AG08396 (cell line): ENCODE measurements at places on chromosomes 6 and 20.

GRCh38 chr20:1389703-1390580 is 2.9 kb downstream of the FKBP1A start:
- no peak for DNase-seq

- DNase-seq: no peak
These were observed 9.6 kb upstream of the NELFCD start for GRCh38 chr20:58971429-58971828.

GRCh38 chr6:150981095-150981494 is 115.6 kb downstream of the MTHFD1L start:
- no peak for DNase-seq

- DNase-seq: no peak
These were observed 7.2 kb downstream of the SAMD3 start for GRCh38 chr6:130215526-130215925.

DNA sequence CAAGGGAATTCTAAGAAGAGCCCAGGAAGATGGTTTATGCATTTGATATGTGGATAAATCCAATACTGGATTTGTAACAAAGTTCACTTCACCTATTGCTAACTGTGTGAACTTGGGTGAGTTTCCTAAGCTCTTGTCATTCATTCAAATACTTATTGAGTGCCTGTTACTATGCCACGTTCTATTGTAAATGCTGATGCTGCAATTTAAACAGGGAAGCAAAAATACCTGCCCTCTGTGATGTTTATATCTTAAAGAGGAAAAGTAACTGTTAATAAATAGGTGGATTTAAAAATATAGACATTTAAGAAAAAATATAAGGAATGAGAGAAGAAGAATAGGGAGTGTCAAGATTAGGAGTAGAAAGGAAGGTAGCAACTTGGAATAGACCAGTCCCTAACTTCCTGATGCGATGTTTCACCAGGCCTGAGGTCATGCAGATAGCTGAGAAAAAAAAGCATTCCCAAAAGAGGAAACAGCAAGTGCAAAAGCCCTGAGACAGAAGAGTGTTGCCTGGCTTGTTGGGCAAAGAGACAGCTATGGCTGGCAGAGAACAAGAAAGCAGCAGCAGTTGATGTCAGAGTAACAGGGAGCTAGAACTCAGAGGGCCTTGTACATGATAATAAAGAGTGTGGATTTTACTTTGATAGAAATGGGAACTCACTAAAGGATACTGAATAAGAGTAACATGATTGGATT is 54.3 kb upstream of the TCF21 start:
- DNase-seq: no peak

DNA sequence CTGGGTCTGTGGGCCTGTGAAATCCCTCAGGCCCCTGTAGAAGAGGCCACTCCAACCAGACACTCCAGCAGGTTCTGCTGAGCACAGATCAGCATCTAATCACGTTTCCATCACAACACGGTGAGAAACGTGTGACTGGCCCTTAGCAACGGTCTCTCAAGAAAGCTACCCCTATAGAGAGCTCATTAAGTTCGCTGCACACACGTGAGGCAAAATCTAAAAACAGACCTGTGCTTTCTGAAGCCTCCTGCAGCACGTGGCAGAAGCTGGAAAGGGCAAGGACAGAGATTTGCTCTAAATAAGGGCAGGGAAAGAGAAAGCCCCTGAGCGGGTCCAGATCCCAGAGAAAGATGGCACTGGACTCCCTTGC is 56.5 kb downstream of the GPR6 start:
- DNase-seq: no peak

DNA sequence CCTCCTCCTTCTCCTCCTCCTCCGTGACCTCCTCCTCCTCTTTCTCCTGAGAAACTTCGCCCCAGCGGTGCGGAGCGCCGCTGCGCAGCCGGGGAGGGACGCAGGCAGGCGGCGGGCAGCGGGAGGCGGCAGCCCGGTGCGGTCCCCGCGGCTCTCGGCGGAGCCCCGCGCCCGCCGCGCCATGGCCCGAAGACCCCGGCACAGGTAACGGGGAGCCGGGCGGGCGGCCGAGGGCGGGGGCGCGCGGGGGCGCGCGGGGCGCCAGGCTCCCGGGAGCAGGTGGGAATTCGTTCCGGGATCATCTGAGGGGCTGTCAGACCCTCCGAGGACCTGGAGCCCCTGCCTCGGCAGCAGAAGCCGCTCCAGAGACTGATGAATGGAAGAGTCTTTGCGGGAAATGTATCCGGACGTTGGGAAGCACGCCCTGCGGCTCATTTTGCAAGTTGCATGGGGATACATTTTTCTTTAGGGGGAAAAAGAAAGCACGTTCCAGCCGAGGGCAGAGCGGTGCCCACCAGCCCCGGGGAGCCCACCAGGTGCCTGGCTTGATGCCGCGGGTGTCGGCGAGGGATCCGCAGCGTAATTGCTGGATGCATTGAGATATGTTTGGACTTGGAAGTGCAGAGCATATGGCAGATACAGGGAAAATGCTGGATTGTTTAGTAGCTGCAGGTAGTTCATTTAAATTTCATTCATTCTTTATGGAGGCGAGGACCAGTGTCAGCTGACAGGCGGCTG is 394 bp downstream of the MYB start:
- peak; percentile 33 for DNase-seq

DNA sequence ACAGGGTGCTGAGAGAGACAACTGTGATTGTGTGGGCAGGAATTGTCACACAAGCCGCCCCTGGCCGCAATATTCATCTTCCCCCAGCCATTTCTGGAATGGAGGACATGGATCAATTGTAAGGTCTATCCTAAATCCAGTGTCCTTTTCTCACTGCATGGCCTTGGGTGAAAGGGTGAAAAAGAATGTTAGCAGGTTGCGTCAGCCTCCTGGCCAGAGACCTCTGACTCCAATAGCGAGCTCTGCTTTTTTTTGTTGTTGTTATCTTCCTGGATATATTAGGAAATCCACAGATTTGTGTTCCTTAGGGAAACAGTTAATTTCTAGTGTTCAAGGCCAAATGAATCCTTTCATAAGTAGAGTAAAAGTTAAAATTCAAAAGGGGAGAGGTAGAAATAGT is 47.1 kb upstream of the CD83 start:
- DNase-seq: no peak

DNA sequence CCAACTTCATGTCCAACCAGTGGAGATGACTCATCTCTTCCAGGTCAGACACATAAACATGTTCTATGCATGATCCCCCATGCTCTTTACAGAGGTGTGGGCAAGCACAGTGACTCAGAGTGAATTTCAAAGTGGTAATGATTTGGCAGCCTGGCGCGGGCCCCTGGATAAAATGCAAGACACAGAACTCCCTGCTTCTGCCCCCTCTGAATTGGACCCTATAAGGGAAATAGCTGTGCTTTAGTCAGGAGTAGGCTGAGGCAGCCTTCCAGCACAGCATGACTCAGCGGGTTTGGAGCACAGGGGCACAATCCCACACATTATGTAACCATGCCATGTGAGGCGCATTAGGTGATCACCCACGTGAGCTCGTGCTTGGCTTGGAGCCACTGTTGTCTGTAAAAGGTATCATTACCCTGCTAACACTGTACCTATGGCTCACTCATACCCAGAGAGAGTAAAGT is 127.4 kb downstream of the C6orf118 start:
- DNase-seq: no peak

DNA sequence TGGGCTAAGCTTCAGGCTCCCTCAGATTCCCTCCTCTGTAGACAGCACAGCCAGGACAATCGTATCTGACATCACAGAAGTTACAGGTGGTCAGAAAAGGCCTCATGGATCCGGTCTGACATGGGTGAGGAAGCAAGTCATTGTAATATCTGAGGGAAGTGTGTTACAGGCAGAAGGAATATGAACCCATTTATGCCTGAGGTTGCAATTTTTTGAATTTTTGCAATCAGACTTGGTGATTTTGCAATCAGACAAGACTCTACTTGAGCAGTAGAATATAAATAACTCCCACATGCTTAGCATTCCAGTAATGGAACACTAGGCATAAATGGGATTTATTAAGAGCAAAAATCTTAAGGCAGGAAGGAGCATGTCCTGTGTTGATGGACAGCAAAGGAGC is 52.1 kb downstream of the CBLN4 start:
- no peak for DNase-seq

- no peak for DNase-seq
These were observed 61.3 kb downstream of the TRMT11 start for GRCh38 chr6:126047648-126048047.

GRCh38 chr6:2109796-2110195 is 135.6 kb downstream of the GMDS start:
- no peak for DNase-seq
